NCI-H1436 (cell line): ENCODE measurements at places on chromosomes 13 and 19.
A peak's percentile ranks its signal among the peaks of the same experiment; 100 is the strongest.

GRCh38 chr13:65855242-65855805 is 1374.8 kb downstream of the PCDH9 start:
- no peak for DNase-seq

- no peak for DNase-seq
Measured at GRCh38 chr19:46762245-46762890, 16.1 kb upstream of the STRN4 start.

GRCh38 chr13:111278743-111279652 is 41.4 kb upstream of the TEX29 start:
- DNase-seq: no peak

DNA sequence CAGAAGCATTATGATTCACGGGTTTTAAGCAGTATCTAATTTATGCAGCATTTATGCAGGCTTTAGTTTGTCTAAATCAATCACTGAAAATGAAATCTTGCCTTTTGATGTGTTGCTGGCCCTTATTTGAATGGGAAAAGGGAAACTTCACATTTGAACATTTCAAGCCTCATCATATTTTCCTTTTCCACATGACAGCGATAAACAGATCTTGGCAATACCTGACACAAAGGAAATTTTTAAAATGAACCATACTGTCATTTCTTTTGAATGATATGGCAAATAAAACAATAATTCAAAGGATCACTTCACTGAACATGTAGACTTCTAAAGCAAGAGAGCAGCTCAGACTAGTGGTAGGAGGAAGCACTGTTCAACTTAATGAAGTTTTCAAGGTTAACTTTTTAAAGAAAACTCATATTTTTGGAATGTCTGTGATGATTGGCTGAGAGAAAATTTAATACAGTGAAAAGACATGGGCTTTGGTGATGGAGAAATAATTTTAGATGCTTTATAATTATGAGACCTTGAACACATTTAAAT is 198.1 kb downstream of the OXGR1 start:
- no peak for DNase-seq

DNA sequence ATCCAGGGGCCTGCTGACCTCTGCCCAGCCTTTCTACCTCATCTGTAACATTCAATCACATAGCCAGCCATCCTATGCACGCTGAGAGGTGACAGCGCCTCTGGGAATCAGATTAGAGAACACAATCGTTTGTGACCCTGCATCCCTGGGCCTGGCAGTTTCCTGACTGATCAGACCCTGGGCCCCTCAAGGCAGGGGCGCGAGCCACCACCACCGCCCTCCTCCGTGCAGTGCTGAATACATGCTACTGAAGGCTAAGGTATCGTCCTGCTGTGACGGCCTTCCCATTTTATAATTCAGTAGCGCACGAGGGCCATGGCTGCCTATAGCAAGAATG is 1.3 kb downstream of the TMTC4 start:
- DNase-seq: no peak

- DNase-seq: no peak
Measured at GRCh38 chr19:30471441-30471840, 99.3 kb downstream of the ZNF536 start.

DNA sequence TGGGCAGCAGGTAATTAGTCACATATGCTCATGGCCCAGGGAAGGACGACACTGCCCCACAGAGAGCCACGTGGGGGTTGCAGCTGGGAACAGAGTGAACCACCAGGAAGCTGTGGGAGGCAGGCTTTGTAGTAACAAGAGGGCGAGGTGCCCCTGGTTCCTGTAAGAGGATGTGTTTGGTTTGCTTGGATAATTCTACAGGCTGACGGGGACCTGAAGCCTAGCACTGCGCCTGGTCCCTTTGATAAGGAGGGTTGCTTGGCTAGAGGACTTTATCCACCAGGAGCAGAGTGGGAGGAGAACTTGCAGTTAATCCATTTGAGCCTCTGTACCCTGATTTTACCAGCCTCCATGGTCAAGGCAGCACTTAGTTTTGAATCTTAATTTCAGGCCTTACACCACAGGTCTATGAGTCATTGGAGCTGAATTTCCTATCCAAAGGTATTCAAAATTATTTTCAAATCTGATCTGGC is 67.4 kb upstream of the CLDN10 start:
- no peak for DNase-seq

DNA sequence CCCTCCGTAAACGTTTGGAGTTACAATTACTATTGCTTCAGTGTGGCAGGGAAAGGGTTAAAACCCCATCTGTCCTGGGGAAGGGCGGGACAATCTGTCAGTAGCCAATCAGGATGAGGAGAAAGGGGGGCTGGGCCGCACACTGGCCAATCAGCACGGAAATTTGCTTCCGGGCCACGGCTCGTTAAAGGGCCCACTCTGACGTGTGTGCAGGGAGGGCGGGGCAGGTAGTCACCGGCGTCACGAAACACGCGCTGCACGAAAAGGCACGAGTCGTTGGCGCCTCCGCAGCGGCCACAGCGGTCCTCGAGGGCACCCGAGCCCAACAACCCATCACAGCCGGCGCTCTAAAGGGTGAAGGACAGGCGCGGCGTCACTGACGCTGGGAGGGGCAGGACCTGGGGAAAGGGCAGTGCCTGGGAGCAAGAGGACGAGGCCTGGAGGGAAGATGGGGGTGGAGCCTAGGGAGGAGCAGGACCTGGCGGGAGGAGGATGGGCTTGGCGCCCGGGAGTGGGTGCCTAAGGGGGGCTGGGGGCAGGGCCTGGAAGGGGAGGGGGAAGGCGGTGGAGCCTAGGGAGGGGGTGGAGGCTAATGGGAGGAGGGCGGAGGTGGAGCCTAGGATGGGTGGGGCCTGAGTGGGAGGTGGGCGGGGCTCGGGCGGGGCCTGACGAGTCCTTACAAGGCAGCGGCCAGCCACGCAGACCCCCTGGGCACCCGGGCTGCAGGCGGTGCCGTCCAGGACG is 4.9 kb downstream of the ADAMTSL5 start:
- peak; percentile 93 for DNase-seq
